ENCODE measurements at places on chromosomes 3 and 15.

DNA sequence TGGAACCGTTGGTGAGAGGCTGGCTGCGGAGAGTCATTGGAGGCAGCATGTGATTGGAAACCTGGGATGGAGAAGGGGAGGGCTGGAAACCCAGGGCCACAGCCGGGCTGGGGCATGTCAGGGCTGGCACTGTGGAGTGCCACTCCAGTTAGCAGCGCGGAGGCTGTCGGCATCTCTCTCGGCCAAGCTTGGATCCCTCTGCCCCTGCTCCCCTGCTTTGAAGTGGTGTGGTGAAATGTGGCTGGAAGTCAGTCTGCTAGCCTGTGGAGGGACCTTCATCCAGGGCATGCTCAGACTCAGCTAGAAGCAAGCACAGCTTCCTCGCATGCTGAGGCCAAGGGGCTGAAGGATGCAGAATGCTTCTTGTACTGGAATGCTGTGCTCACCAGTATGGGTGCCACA is 13.5 kb downstream of the SLCO3A1 start:
- no peak for DNase-seq

DNA sequence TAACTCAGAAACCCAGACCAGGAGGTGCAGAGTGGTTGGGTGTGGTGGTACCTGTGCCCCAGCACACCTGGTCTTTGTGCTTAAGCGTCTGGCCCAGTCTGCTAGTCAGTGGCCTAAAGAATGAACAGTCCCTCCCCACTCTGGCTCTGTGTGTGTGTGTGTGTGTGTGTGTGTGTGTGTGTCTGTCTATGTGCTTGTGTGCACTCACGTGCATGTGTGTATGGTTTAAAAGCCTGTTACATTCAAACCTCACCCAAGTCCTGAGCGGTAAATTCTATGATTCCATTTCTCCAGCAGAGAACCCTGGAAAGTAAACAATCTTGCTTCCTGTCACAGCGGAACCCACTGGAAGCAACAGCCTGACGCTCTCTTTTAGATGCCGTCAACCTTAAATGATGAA is 34.2 kb downstream of the EDEM1 start:
- DNase-seq, result no peak

- DNase-seq, result no peak
These were observed 139.0 kb upstream of the RBMS3 start for GRCh38 chr3:29141918-29142275.

DNA sequence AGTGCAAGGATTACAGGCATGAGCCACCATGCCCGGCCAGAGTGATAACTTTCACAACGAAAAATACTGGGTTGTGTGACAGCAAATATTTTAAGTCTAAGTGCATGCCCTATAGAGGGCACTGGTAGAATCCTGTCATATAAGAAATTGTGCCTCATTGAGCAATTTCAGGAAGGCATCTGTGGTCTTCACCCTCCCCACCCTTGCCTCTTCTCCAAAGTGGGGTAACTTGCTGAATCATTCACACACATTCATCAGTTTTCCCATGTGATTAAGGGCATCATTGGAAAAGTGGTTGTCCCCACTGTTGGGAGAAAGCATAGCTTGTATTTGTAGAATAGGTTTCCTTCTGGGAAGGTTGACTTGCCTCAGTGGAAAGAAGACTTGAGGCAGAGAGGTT is 9.2 kb downstream of the MITF start:
- DNase-seq, result no peak

DNA sequence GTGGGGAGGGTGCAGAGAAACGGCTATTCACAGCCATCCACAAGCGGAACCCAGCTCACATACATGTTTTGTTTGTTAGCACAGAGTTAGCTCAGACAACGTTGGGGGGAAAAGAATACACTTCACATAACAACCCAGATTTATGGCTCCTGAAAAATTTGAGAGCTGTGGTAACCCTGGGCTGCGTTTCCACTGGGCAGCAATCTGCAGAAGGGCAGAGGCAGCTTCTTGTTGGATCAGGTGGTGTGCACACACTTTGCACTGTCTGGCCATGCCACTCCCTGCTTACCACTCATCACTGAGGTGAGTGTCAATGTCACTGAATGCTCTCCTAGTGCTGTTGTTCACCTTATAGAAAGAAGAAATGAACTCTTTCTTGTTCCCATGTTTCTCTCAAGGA is 299.8 kb upstream of the SOX14 start:
- no peak for DNase-seq

- no peak for DNase-seq
These were observed 64.0 kb downstream of the MESD start for GRCh38 chr15:80925597-80926059.

DNA sequence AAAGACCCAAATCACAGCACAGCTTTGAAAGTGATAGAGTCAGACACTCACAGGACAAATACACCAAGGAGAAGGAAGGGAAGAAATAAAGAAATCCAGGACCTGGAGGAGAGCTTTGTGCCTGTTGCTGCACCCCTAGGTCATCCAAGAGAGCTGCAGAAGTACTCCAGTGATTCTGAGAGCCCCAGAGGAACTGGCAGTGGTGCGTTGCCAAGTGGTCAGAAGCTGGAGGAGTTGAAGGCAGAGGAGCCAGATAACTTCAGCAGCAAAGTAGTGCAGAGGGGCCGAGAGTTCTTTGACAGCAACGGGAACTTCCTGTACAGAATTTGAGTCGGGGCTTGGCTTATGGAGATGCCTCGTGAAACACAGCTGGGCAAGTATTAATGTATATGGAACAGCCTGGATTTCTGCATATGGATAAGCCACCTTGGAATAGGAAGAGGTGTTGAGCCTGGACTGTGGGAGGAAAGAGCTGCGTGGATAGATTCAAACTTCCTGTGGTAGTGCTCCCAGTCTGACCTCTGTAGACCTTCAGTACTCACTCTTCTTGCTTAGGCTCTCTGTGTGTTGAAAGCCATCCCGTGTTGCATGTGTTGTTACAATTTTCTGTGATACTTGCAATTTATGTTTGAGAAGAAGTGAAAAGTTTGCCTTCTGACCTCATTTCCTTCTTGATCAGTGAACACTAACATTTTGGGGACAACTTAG is 6.1 kb downstream of the NGRN start:
- DNase-seq, result no peak

GRCh38 chr3:86733257-86733656 is 257.7 kb downstream of the VGLL3 start:
- no peak for DNase-seq

DNA sequence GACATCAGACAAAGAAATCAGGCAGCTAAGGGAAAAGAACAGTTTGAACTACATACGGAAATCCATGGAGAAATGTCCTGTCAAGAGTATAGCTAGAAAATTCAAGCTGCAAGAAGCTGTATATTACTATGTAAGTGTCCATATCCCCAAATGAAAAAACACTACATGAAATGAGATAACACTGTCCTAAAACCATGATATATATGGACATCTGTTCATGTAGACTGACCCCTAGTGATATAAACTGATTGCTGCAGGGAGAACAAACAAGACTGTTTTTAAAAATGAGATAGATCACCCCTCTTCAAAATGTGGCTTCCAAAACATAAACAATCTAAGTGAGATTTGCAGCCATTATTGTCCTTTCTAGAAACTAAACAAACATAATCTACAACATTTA is 985.6 kb downstream of the EPHA3 start:
- DNase-seq, result no peak

DNA sequence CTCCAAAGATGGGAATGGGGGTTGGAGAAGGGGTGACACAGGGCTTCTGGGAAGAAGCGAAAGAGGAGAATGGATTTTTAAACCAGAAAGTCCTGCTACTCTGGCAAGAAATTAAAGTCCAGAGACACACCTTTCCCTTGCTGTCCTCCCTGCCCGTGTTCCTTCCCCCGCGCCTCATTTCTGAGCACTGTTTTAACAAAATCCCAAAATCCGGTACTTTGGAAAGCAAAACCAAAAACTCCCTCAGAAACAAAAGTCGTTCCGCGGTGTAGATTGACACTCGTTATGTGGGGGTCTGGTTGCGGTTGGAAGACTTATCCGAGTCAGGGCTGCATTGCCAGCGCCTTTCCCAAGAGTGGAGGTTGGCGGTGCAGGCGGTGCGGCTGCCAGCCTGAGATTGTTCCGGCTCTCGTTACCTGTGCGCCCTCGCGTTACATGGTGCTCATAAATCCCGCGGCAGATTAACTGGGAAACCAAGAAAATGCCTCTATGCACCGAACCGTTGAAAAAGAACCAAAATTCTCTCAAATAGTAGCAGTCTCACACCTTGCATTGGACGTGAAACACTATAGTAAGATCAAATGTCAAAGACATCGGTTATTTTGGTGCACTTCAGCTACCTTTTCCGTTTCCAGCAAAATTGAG is 217.7 kb downstream of the MEIS2 start:
- no peak for DNase-seq

- DNase-seq, result no peak
These were observed 38.6 kb downstream of the DENND6A start for GRCh38 chr3:57654267-57654666.

GRCh38 chr15:59873644-59874272 is 130.4 kb upstream of the FOXB1 start:
- no peak for DNase-seq

- no peak for DNase-seq
These were observed 131.1 kb downstream of the PYDC2 start for GRCh38 chr3:191592105-191592504.

DNA sequence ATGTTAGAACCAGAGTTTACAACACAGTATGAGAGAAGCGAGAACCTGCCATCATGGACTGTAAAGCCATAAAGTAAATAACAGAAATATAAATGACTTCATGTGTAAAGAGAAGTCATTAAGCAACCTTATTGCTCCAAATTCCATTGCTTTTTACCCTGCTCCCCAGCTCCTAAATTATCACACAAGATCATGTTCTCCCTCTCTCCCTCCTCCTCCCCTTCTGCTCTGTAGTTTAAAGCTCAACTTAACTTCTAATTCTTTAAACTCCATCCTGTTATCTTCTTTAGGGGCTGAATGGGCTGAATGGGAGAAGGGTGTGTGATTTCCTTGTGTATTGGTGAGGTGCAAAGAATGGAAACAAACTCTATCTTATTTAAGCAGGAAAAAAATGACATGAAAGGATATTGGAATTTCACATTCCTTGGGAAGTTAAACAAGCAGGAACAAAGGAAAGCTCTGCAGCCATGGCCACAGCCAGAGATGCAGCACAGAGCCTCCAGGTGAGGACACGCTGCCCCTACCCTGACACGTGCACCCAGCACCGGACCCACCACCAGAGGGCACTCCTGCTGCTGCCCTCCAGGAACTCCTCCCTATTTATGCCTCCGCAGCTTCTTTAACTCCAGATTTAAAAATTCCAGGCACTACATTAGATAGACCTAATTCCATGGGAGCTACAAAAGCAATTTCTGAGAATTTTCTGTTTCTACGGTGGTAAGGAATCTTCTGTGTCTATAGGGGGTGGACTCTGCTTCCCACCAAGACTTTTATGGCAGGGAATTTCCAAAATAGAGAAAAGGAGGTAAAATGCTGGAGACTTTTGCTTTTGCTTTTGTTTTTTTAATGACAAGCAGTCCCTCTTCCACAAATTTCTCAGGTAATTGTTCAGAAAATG is 76.9 kb upstream of the ABI3BP start:
- peak; percentile 39 for DNase-seq

GRCh38 chr15:101637516-101637915 is 14.7 kb downstream of the TM2D3 start:
- no peak for DNase-seq

DNA sequence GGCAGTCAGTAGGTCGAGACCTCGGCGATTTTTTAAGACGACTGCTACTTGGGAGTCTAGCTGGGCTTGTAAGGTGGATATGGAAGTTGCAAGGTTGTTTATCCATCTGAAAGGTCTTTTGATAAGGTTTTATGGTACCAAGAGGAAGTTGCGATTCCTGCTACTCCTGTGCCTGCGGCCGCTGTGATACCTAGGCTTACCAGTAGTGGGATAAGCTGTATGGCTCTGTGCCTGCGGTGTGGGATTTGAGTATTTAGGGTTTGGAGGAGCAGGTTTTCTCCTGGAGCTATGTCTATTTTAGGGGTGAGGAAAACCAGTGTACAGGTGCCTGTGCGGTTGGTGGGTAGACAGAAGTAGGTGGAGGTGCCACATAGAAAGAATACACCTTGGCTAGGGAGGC is 1059.8 kb downstream of the SI start:
- no peak for DNase-seq

DNA sequence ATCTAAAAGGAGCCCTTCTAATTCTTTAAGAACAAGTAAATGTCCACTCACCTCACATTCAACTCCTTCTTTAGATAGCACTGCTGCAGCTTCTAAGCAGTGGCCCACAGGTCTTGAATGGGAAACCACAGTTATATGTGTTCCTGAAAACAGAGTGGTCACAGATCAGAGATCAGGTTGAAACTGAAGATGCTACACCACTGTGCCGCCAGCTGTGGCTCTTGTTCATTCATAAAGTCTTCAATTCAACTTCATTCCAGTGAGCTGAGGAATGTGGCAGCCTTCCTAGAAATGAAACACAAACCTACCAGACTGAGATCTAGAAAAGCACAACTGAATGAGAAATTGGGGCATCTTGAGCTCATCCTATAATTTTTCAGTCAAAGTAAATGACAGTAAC is 4.0 kb downstream of the PDHB start:
- DNase-seq, result no peak

- DNase-seq, result no peak
These were observed 104.7 kb upstream of the SETMAR start for GRCh38 chr3:4198491-4198890.

GRCh38 chr3:141680620-141681389 is 57.3 kb upstream of the RNF7 start:
- DNase-seq, result no peak

GRCh38 chr3:196237203-196237602 is 20.9 kb downstream of the SLC51A start:
- no peak for DNase-seq

GRCh38 chr3:153897842-153898241 is 223.3 kb upstream of the ARHGEF26 start:
- no peak for DNase-seq

- peak; percentile 54 for DNase-seq
These were observed 111.7 kb downstream of the CHSY1 start for GRCh38 chr15:101139986-101140696.
